ENCODE measurements at places on chromosomes 5 and 9. TPM values are rescaled to one million over a fixed set of nuclear protein-coding genes. Genes with fewer than 3 reads are reported as not detected.

The GPR150 gene
- 0.20 TPM for total RNA-seq

The SPATA31D3 gene
- not detected for total RNA-seq

The SGTB gene
- total RNA-seq: 11.8 TPM

The SLC34A3 gene
- total RNA-seq: not detected

The PCDHA2 gene
- 0.07 TPM for total RNA-seq

The FOXD4L3 gene
- total RNA-seq: not detected

The WNT8A gene
- total RNA-seq: not detected

The C9orf50 gene
- not detected for total RNA-seq

The KCNN2 gene
- 0.25 TPM for total RNA-seq

The OMD gene
- total RNA-seq: 0.07 TPM

- no peak for DNase-seq
These were observed 28.1 kb upstream of the INSYN2B start for GRCh38 chr5:170008376-170008775.

- DNase-seq: no peak
These were observed 593.4 kb upstream of the RGMB start for GRCh38 chr5:98179791-98180755.

- DNase-seq: no peak
These were observed 250.3 kb downstream of the DMAC1 start for GRCh38 chr9:7549249-7549648.

DNA sequence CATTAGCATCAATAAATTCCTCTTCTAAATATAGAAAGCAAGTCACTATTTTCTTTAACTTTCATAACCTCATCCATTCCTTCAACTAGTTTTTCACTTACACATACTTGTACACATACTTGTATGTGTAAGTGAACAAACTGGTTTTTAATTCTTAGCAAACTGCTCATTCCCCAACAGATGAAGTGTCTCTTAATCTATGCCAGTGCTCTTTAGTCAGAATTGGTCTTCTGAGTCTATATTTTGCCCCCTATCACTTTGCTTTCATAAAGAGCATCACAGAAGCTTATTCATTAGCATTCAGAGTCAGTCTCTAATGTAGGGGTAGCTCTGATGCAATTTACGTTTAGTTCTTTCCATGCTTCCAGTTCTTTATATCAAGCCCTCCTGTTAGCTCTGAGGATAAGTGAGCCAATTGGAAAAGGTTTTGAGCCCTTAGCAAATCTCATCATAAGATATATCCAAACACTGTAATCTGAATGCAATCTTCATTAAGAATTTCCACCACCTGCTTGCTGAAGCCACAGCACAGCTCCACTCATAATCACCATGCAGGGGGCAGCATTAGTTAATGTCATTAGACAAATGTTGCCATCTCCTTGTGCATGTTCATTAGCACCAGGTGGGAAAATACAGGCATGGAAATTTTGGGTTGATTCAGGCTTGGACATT lies 178.5 kb upstream of the SLC24A2 start:
- DNase-seq: no peak

DNA sequence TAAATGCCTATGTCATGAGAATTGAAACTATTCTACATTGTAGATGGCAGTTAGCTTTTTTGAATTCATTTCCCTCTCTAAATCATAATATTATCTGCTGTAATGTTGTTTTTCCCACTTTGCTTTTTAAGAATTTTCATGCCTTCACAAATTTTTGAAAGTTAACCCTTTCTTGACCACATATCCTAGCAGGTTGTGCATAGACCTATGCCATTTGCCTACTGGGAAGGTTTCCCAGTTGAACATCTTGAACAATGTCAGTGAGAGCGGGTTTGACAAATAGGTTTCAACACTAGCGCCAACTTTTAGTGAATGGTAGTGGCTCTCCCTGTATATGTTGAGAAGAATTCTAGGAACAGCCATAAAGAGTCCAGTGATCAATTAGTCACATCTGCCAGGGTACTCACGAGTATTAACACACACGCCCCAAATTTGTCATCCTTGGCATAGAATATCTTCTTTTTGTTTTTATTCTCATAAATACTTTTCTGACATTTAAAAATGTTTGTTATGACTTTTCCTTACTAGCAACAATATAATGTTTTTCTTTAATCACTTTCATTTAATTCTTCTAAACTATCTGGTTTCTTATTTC lies 307.6 kb downstream of the PJA2 start:
- no peak for DNase-seq

- DNase-seq: no peak
These were observed 45.0 kb downstream of the SLC6A7 start for GRCh38 chr5:150234576-150235499.

GRCh38 chr9:21991072-21991959 lies 2.9 kb downstream of the CDKN2A start:
- no peak for DNase-seq

- DNase-seq: no peak
These were observed 845 bp upstream of the NR4A3 start for GRCh38 chr9:99820685-99821395.

- no peak for DNase-seq
These were observed 33.5 kb upstream of the PIK3R1 start for GRCh38 chr5:68182094-68182493.

DNA sequence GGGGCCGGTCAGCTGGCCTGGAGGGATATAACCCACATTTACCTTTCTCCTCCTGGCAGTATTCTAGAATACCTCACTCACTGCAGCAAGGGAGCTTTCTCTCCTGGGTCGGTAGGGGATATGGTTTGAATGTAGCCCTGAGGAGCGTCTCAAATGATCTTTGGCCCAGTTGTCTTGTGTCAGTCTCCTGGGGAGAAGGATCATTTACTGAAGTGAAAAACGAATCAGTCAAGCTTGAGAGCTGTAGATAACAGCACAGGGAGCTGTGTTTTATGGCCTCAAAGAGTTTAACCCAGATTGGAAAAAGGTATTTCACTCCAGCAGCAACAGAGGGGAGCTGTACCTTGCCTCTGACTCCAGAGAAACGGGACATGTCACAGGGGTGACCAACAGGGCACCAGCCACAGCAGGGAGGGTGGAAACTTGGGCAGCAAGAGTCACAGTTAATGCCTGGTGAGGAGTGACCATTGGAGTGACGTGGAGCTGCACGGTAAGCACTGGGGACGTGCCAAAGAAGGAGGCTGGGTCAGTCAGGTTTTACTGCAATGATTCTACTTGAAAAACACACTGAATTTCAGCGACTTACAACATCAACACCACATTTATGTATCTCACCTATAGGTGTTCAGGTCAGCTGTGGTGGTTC lies 29.8 kb upstream of the ZFR start:
- DNase-seq: no peak

GRCh38 chr5:172862165-172862801 lies 28.2 kb downstream of the ERGIC1 start:
- DNase-seq: no peak

DNA sequence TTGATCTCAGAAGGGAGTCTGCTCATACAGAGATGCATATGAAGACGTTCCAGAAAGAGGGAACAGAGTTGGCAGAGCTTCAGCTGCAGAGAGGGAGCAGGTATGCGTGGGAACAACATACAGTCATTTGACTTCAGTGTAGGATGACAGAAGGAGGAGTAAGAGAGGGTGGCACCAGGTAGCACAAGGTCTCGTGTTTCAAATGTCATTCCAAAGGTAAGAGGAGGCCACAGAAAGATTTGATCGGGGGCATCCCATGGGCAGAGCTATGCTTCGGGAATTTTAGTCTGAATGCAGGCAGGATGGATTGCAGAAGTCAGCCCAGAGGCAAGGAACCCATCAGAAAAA lies 367.1 kb downstream of the CDK5RAP2 start:
- no peak for DNase-seq

GRCh38 chr9:109787735-109788134 lies 7.7 kb downstream of the PALM2AKAP2 start:
- no peak for DNase-seq

GRCh38 chr9:100277166-100277979 lies 75.4 kb downstream of the TEX10 start:
- DNase-seq: no peak

DNA sequence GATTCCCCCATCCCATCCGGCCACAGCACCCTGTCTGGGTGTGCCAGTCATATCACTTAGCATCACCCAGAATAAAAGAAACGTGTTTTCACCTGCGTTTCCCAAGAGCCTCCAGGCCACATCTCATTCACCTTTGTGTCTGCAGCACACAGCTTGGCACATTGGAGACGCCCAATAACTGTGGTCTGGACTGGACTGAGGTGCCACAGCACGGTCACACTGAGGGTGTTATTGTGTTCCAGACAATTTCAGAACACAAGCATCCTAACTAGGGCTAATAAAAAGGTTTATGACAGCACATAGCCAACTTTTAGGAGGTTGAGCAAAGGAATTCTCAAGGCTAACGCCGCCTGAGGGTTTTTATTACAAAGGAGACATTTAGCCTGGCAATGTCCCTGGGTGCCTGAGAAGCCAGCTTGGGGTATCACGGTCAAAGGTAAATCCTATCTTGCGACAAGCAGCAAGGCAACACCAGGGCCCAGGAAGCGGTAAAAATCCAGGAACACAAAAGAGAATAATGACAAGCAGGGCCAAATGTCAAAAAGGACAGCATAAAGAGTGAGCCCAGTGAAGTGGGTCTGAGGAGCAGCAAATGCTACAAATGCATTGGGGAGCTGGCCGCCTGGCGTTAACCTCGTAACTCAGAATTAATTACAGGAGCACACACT lies 3.4 kb downstream of the EPB41L4B start:
- DNase-seq: no peak

- DNase-seq: no peak
These were observed 218.7 kb downstream of the IRX2 start for GRCh38 chr5:2532809-2533208.

DNA sequence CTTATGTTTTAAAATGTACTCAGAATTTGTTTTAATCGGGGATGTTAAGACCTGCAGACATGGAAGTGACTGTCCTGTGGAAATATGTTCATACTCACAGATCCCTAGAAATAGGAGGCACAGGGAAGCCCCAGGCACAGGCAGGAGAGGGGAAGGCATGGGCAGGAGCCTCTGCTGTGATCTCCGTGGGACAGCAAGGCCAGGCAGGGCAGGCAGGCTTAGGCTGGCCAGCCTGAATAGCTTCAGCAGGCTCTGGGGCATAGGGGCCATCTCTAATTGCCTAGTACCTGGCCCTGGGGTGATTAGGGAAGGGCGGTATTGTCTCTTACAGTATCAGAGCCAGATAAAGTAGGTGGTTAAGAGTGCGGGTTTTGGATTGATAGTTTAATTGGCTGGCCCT lies 59.8 kb upstream of the PLEKHG4B start:
- DNase-seq: no peak

DNA sequence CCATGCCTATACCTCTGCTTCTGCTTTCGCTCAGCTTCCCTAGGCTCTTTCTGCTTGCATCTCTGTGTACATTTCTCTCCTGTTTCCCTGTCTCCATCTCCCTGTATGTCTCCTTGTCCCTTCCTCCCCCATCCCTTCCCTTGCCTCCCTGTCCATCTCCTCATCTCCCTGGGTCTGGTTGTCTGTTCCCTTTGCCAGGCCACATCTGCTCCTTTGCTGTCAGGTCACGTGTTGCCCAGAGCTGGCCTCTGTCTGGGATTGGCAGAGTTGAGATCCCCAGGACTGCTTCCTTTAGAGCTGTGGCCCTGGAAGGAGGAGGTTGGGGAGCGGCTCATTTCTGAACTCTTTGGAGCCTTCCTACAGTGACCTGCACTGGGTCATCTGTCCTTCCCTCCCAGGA lies 31.8 kb upstream of the PTGS1 start:
- DNase-seq: no peak

DNA sequence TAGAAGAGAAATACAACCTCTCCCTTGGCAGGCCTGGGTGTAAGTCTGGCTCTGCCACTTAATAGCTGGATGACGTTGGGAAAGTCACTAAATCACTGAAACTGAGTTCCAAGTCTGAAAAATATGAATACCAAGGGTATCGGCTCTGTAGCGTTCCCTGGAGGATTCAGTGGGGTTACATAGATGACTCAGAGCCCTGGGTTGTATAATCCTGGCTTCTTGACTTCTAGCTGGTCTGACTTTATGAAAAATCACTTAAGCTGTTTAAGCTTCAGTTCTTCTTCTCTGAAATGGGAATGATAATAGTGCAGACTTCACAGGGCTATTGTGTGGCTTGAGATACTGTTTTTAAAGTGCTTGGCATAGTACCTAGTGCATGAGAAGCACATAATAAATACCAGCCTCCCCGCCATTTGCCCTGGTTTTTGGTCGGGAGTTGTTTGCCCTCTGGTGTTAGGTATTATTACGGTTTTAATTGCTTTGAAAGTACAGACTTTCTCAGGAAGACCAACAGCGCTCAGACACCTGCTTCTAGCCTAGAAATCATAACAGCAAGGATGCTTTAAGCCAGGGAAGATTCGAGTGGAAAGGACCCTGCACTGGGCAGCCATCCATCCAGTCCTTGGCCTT lies 43.0 kb downstream of the CYFIP2 start:
- DNase-seq: no peak

- DNase-seq: no peak
These were observed 1223.9 kb downstream of the FOXD4L5 start for GRCh38 chr9:64061013-64061627.

DNA sequence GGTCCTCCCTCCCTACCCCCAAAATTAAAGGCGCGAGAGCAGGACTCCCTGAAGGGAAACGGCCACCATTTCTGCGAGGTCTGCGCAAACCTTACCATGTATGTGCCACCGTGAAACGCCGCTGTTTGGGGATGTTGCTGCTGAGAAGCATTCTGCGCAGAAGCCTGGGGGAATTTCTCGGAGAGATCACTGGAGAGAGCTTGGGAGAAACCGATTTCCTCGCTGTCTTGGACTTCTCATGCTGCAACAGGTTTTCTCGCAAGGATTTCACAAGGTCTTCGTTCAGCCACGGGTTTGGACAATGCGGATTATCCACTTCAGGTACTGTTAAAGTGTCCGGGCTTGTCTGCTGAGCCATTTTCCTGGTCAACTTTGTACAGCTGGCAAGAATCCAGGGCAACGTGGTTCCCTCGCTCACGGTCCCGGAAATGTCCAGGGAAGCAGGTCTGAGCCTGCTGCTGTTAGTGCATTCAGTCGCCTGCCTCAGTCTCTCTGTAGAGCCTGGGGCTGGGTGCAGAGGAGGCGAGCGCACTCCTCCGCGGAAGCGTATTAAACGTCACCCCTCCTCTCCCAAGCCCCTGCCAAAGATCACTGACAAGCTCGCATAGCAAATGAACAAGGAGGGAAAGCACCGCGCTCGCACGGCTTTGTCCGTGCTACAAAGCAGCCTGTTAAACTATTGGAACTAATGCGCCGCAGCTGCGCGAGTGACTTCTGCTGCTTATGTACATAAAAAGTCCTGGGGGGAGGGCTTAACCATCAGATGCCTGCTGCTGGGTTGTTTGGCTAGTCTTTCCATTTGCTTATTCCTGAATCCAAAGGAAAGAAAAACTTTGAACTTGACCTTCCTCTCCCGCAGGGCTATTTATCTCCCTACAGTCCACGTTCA lies 125.1 kb downstream of the PDE4D start:
- peak; percentile 75 for DNase-seq

DNA sequence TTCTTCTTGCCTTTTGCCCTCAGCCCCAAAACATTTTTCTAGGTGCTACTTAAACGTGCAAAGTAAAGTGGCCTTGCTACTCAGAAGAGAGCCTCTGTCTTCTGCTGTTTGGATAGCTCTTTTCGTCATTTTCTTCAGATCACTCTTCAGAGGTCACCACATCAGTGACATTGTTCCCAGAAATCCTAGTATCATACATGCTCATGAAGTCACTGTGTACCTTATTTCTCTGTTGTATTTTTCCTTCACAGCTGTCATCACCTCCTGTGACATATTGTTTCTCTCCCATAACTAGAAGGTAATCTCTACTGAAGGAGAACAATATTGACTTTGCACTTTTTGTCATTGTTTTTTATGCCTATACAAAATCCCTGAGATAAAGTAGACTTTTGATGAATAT lies 237.0 kb upstream of the CDH18 start:
- DNase-seq: no peak

GRCh38 chr5:18745988-18746615 lies 1111.8 kb downstream of the TAF11L14 start:
- DNase-seq: no peak

GRCh38 chr5:118279540-118280294 lies 708.6 kb downstream of the DTWD2 start:
- no peak for DNase-seq

Measured in pulmonary artery endothelial cell (primary cell).